ENCODE measurements at places on chromosomes 5 and 9. TPM values are rescaled to one million over a fixed set of nuclear protein-coding genes. Genes with fewer than 3 reads are reported as not detected.

Gene IGFBPL1
- total RNA-seq, result not detected

Gene OLFML2A
- total RNA-seq, result 28.8 TPM

Gene NEURL1B
- 2.6 TPM for total RNA-seq

Gene FGD3
- total RNA-seq, result not detected

Gene LCN6
- not detected for total RNA-seq

Gene PDLIM4
- total RNA-seq, result 43.3 TPM

Gene SCGB3A2
- not detected for total RNA-seq

Gene PCDHGA8
- total RNA-seq, result 5.6 TPM

Gene FSD1L
- 10.3 TPM for total RNA-seq

Gene ZNF658
- total RNA-seq, result 6.1 TPM

Gene HEMGN
- not detected for total RNA-seq

Gene IFNA2
- not detected for total RNA-seq

Gene PCDHGB2
- total RNA-seq, result 5.1 TPM

Gene SLC23A1
- total RNA-seq, result not detected

Gene GRK6
- 17.3 TPM for total RNA-seq

Gene GABRA6
- total RNA-seq, result not detected

Gene GOLGA1
- total RNA-seq, result 16.6 TPM

Gene FCHSD1
- total RNA-seq, result 39.9 TPM

Gene SLC6A3
- under 0.01 TPM for total RNA-seq

Gene PRPF4
- total RNA-seq, result 26.6 TPM

Gene SLC28A3
- total RNA-seq, result 0.15 TPM

Gene INPP5E
- total RNA-seq, result 8.0 TPM

Gene GKAP1
- 0.66 TPM for total RNA-seq

Gene FGF10
- total RNA-seq, result 7.3 TPM

Gene LRRC70
- 0.50 TPM for total RNA-seq

Gene EIF4EBP3
- 1.5 TPM for total RNA-seq
